Effector CD8-positive, alpha-beta T cell (primary cell): ENCODE measurements at places on chromosomes 11 and 22.

DNA sequence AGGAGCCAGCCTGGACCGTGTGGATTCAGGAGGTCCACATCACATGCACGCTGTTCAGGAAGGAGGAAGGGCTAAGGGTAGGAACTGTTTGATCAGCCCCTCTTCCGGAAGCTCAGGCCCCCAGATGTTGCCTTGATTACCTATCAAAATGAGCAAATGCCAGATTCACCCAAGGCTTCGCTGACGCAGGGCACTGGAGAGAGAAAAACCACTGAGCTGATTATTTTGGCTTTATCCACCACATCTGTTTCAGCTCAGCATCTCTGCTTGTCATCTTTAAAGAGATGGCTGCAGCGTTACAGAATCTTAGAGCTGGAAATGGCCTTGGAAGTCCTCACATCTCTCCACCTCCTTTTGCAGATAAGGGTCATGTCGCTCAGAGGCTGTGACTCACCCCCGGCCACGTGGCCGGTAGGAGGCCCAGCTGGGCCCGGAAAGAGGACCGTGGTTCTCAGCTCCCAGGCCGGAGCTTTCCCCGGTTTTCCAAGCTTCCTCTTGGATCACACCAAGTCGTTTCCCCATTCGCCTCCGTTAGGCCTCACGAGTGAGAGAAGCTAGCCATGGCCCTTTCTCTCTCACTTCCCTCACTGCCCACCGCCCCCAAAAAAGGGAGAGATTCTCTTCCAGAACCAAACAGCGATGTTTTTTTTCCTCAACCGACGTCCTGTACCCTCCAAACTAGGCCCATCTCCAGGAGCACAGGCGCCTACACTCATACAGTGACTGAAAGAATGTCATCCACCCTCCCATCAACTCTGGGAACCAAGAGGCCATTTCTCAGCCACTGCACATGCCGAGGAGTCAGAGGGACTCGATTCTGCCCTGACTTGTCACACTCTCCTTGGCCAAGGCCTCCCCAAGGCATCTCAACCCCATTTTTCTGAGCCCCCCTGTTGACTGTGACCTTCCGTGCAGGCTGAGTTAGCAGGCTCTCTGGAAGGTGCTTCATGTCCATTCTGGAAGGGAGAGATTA, 37.6 kb downstream of the LIF start:
- no peak for DNase-seq

- no peak for DNase-seq
Measured at GRCh38 chr11:15471895-15472799, 357.4 kb downstream of the INSC start.

DNA sequence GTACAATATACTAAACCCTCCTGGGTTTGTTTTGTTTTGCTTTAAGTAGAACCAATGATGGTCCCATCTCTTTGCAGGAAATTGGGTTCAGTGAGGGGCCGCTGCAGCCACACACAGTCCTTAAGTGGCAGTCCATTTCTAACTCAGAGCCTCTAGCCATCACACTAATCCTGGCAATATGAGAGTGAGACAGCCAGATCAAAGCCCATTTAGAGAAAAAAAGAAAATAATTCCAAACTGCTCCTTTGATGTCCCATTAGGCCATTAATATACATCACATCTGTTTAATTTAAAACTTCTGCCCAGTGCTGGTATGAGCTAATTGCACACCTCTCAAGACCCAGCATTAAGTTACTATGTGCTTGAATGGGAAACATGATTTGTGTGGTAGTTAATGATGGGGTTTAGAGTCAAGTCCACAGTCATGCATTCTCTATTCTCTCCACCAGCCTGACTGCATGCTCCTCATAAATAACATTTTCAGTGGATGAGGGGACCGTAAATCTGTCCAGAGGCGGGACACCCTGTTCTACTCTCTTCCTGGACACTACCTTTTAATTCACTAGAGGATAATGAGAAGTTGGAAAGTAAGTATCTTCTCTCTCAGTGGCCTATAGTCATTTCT, 53.8 kb upstream of the BIRC3 start:
- no peak for DNase-seq

- no peak for DNase-seq
Measured at GRCh38 chr11:134654161-134654915, 242.3 kb upstream of the B3GAT1 start.

GRCh38 chr11:116930177-116930576, 92.8 kb upstream of the APOA1 start:
- DNase-seq = no peak

DNA sequence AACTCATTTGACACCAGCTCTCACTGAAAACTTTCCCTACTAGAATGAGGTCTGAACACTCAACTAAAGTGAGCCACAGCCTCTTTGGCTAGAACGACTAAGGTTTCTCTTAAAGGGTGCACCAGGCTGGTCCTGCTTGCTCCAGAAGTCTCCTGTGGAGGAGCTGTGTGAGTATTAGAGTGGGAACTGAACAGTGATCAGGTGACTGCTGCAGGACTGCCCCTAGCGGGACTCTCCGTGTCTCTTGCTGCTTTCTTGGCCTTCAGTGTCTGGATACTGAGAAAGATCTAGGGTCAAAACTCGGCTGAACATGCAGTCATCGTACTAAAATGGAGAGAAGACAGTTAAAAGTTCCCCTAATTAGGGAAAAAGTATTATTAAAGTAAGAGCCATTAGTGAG, 34.6 kb downstream of the FAM118A start:
- no peak for DNase-seq

- DNase-seq = no peak
Measured at GRCh38 chr11:45641961-45642360, 23.5 kb downstream of the CHST1 start.

GRCh38 chr22:46047226-46047625, 70.3 kb upstream of the WNT7B start:
- DNase-seq = no peak

DNA sequence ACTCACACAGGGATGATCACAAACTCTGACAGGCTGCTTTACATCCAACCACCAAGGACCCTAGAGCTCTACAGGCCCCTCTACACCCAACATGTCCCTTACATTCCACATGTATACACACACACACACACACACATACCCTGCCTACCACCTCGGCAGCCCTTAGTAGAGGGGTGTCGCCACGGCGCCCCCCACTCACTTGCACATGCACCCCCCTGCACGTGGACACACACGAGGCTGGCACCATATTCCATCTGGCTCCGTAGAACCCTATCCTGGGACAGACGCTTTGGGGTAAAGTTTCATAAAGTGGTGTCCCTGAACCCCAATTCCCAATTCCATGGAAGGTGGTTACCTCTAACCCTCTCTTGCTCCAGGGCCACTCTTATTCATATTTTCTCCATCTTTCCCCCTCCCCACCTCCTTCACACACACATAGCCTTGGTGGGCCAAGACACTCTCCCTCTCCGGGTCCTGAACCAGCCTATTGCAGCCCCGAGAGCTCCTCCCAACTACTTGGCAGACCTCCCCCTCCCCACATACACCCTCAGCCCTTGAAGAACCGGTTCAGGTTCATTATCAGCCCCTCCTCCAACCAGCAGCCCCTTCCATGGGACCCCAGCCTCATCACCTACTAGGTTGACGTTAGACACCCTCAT, 809 bp downstream of the PDE2A start:
- no peak for DNase-seq

DNA sequence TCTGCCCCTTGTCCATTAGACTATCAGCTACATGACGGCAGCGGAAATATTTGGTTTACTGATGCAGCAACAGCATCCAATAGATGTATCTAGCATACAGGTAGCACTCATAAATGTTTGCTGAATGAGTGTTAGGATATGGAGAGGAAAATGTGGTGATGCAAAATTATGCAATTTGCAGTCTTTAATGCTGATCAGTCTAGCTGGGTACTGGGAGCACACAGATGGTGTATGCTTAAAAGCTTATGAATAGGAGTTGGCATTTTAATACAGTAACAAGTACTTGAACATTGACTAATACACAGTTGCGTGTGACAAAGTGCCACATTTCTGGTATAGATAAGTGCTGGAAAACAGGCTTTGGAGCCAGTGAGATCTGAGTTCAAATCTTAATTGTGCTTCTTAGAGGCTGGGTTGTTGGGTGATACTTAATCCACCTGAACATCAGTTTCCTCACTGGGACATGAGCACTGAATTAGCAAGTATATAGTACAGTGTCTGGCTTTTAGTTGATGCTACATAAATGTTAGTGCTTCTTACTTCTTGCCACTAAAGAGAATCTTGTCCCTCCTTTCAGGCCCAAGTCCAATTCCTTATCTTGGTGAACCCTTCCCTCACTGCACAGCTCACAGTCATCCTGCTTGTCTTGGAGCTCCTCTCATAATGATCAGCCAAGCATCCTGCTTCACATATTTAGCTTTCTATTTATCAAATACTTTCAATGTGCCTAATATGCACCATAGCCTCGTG, 99.6 kb downstream of the TIMP3 start:
- DNase-seq = no peak

DNA sequence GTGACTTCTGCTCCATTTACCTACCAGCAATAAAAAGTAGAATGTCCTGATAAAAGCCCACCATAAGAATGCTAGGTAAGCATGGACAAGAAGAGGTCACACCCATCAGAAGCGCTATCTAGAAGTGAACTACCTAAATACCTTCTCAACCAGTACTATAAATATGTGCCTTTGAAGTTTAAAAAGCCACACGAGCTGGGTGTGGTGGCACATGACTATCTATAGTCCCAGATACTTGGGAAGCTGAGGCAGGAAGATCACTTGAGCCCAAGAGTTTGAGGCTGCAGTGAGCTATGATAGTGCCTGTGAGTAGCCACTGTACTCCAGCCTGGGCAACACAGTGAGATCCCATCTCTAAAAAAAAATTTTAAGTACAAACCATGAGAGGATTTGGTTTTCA, 66.7 kb downstream of the PACSIN2 start:
- DNase-seq = no peak

GRCh38 chr22:17862646-17863181, 88.4 kb upstream of the BID start:
- DNase-seq = no peak

DNA sequence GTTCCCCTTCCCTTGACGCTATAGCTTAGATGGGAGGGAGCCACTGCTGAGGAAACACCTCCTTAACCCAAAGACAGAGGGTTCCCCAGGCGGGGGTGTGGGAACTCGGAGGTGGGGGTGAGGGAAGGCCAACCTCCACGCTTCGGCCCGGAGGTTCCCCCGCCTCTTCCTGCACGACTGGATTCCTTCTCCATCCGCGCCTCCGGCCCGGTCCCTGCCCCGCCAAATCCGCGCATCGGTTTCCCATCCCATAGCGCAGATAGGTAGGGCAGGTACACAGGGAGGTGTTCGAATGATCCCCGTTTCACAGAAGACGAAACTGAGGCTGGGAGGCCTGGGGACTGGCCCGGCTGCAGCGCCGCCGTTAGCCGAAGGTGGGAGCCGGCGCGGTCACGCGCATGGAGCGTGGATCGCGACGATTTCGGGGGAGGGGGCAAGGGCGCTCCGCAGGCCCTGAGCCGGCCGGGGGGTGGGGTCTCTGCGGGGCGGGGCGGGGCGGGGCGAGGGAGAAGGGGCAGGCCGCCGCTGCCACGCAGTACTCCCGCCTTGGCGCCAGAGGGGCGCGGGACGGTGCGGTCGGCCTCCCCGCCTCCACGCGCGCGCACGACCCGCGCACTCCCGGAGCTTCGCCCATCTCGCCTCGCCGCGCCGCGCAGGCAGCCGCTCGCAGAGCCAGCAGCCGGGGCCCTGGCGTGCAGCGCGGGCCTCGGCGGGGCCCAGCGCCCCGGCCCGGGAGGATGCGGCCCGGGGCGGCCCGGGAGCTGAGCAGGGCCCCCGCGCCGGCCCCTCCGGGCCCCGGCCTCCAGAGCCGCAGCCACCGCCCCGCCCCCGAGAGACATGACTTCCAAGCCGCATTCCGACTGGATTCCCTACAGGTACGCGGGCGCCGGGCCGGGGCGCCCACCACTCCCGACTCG, at the start of gene TUB:
TUB (plus strand) TSS at position 538 of the 917 bp plus-strand sequence; CDS start at position 838, 300 bp downstream.
- DNase-seq = no peak

DNA sequence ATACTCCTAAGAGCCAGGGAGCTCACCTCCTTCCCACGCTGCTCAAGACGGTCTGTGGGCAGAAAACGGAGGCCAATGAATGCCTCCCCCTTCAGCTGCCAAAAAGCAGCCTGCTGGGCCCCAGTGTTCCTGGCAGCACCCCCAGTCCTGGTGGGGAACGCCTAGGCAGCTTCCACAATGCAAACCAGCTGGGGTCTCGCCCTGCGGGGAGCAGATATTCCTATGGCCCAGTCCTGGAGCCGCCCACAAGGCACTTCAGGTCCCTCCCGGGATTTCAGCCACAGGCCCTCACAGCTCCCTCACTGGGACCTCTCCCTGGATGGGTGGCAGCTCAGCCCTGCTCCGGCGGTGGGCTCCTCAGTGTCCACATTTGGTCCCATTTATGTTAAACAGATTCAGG, 29.2 kb downstream of the A4GALT start:
- no peak for DNase-seq

- DNase-seq = no peak
Measured at GRCh38 chr22:31615940-31616314, 46.1 kb downstream of the PISD start.

DNA sequence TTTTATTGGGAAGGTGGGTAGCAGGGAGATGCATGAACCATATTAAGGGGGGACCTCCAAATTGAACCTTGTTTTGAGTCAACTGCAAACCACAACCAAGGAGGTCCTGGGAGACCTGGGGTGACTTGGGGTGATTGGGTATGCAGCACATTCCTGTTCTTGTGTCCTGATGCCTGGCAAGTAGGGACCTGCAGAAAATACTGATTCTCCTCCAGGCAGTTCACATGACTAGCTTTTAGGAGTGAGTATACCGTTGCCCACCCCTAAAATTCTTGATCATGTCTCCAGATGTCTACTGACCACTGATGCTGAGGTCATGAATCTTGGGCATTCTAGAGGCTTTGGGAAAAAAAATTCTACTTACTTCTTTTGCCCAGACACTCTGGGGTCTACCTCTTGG, 6.3 kb downstream of the EHF start:
- DNase-seq = no peak

- peak; percentile 4 for DNase-seq
Measured at GRCh38 chr22:36986242-36986821, 32.9 kb downstream of the TST start.

DNA sequence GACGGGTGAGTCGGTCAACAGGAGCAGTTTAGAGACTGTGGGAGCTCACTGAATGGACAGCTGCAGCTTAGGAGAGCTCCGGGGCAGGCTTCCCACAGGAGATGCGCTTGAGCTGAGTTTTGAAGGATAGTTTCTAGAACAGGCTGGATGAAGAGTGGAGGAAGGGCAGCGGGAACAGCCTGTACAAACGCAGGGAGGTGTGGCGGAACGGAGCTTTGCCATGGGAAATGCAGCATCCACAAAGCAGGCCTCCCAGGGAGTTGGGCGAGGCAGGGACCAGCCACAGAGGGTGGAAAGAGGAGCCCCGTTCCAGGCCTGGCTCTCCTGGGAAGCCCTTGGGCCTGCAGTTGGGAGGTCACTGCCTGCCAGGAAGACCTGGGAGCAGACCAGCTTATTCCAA, 26.8 kb upstream of the TEF start:
- no peak for DNase-seq

GRCh38 chr11:27120211-27120610, 79.6 kb downstream of the BBOX1 start:
- no peak for DNase-seq

GRCh38 chr11:128890543-128891368, at the start of gene KCNJ5:
Gene KCNJ5 (plus strand): TSS chr11:128891356. CDS start chr11:128911274, 19,918 bp downstream.
- no peak for DNase-seq

- no peak for DNase-seq
Measured at GRCh38 chr22:35392357-35392756, 7.6 kb upstream of the MCM5 start.
